ENCODE measurements at places on chromosomes 11 and 22.

DNA sequence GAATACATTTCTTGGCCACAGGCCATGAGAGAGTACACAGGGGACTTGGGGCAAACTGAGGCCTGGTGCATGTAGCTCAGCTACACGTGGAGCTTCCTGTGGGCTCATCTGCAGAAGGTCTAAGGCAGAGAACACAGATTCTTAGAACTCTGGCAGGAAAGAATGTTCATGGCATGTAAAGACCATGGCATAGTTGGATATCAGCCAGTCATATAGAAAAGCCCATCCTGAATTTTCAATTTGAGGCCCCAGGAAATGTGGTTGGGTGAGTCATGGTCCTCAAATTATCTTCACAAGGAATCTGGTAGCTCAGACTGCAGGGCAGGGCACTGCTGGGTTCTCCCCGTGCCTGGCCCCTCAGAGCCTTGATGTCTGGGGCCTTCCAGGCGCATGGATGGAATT lies 13.7 kb upstream of the ST3GAL4 start:
- no peaks in the 10 kb centered on the region for H3K27me3 ChIP-seq
- no peak overlapping the region for H3K4me3 ChIP-seq
- peak overlapping the region; percentile 19 for H3K27ac ChIP-seq
- peaks cover 16% of the 10 kb centered on the region for H3K36me3 ChIP-seq
- DNase-seq, result peak; percentile 46

GRCh38 chr11:30406978-30407762 lies 84.3 kb downstream of the ARL14EP start:
- no peaks in the 10 kb centered on the region for H3K27me3 ChIP-seq
- no peak overlapping the region for H3K4me3 ChIP-seq

DNA sequence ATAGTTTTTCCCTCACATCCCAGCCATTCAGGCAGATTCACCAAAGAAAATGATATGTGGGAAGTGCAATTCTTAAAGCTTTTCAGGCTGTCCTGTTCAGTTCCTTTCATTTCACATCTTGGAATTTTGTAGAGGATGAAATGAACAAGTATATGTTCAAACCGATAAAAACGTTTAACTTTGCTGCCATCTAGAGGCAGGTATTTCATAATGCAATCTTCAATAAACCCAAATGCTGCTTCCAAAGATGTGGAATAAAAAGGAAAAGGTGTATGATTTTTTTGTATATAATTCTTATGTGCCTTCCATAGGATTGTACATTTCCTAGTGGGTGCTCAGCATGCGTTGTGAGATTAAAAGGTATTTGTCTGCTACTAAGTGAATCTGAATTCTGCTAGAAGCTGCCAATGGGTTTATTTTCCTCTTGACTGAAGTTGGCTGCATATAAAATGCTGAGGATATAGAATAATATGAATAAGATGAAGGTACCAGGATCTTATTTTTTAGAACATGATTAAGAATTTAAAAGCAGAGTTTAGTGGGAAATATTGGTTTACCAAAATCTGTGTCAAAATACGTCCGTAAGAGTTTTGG lies 199.3 kb downstream of the PGR start:
- no peak overlapping the region for H3K4me3 ChIP-seq
- H3K4me1 ChIP-seq, result peaks cover 24% of the 10 kb centered on the region
- DNase-seq, result peak; percentile 17

DNA sequence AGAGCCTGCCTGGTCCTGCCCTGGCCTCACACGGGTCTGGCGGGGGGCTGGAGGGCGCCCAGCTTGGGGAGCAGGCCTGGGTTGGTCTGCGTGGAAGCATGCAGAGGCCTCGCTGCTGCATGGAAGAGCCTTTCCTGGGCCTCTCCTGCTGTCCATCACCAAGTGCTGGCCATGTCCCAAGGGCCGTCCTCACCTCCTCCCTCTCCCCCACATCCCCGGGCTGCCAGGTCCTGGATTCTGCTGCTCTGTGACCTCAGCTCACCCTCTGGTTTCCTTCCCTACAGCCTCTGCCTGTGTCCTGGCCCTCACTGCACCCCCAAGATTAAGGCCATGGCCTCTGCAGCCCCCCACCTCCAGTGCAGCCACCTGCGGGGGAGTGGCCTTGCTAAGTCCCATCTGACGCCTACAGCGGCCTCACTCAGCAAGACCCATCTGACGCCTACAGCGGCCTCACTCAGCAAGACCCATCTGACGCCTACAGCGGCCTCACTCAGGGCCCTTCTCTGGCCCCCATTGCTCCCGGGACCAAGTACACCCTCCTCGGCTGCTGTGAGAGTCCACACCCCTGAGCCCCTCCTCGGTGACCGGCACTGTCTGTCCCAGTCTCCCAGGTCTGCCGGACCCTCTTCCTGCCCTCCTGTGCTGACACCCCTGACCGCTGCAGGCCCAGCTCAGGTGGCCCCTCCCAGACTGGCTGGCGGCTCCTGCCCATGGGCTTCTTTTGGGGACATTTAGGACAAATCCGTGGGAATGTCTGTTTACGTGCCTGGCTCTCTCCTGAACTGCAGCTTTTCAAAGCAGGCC lies 119.5 kb upstream of the B3GAT1 start:
- H3K4me3 ChIP-seq, result no peak overlapping the region
- H3K36me3 ChIP-seq, result no peaks in the 10 kb centered on the region
- H3K27ac ChIP-seq, result no peak overlapping the region
- no peak for DNase-seq
- H3K4me1 ChIP-seq, result no peaks in the 10 kb centered on the region
- no peaks in the 10 kb centered on the region for H3K27me3 ChIP-seq

GRCh38 chr11:111460340-111460739 lies 51.8 kb downstream of the BTG4 start:
- no peak overlapping the region for H3K27ac ChIP-seq
- no peak overlapping the region for H3K4me3 ChIP-seq
- no peak for DNase-seq
- H3K36me3 ChIP-seq, result no peaks in the 10 kb centered on the region
- H3K4me1 ChIP-seq, result peaks cover 4% of the 10 kb centered on the region

- no peaks in the 10 kb centered on the region for H3K4me1 ChIP-seq
- no peak for DNase-seq
- H3K4me3 ChIP-seq, result no peak overlapping the region
Measured at GRCh38 chr11:60762851-60763691, 6.4 kb downstream of the MS4A15 start.

DNA sequence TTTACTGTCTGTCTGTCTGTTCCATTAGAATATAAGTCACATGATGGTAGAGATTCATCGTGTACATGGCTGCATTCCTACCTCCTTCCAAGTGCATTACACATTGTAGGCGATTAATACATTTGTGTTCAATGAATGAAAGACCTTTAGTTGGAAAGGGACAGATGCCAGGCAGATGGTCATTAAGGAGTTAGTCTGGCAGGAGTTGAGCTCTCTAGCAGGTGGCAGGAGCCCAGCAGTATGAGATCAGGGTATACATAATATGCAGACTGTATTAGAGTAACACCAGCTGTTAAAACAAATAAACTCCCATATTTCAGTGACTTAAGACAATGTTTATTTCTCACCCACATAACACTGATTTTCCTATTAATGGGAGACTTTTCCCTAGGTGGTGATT lies 147.7 kb upstream of the LARGE1 start:
- H3K4me1 ChIP-seq, result no peaks in the 10 kb centered on the region
- H3K4me3 ChIP-seq, result no peak overlapping the region
- H3K27ac ChIP-seq, result no peak overlapping the region
- H3K36me3 ChIP-seq, result no peaks in the 10 kb centered on the region

DNA sequence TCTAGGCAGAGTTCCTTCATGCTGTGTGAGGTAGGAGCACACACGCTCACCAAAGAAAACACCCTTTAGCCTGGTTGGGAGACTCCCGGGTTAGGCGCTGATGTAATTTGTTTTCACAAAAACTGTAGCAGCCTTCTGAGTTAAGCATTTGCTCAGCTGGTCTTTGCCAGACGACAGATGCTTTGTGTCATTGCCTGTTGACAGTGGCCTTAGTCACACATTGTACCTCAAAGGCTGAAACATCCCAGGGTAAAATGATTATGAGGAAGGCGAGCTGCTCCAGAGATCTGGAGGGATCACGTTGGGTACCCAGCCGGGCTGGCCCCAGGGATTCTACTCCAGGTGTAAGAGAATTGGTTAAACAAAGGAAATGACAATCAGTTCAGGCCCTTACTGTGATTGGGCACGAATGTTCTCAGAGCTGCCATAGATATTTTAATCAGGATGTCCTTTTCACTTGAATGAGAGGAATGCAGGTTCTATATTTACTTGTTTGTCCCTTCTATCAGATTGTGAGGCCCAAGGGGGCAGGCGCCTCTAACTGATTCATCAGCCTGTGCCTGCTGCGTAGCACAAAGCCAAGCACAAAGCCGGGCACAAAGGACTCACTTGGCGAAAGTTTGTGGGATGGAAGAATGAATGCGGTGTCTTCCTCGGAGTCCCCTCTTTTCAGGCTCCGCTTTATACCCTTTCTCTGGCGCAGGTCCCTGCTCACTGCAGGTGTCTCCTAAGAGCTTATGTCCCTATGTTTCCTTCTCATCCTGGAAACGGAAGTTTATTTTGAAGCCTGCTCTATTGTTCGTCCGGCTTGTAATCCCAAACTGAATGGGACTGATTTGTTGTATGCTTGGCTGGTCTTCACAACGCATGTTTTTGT lies 47.1 kb downstream of the ADM start:
- H3K4me1 ChIP-seq, result peaks cover 29% of the 10 kb centered on the region
- H3K4me3 ChIP-seq, result no peak overlapping the region
- H3K27me3 ChIP-seq, result no peaks in the 10 kb centered on the region
- no peaks in the 10 kb centered on the region for H3K36me3 ChIP-seq

- no peak for DNase-seq
- H3K27ac ChIP-seq, result no peak overlapping the region
- no peaks in the 10 kb centered on the region for H3K4me1 ChIP-seq
- H3K4me3 ChIP-seq, result no peak overlapping the region
- H3K27me3 ChIP-seq, result peaks cover 6% of the 10 kb centered on the region
- no peaks in the 10 kb centered on the region for H3K36me3 ChIP-seq
Measured at GRCh38 chr11:19646921-19647320, 65.7 kb upstream of the NAV2 start.

GRCh38 chr11:128412847-128413791 lies 174.2 kb downstream of the ETS1 start:
- no peak overlapping the region for H3K27ac ChIP-seq
- H3K36me3 ChIP-seq, result no peaks in the 10 kb centered on the region
- no peak overlapping the region for H3K4me3 ChIP-seq
- H3K4me1 ChIP-seq, result peaks cover 8% of the 10 kb centered on the region
